ENCODE measurements at places on chromosomes 4 and X.

DNA sequence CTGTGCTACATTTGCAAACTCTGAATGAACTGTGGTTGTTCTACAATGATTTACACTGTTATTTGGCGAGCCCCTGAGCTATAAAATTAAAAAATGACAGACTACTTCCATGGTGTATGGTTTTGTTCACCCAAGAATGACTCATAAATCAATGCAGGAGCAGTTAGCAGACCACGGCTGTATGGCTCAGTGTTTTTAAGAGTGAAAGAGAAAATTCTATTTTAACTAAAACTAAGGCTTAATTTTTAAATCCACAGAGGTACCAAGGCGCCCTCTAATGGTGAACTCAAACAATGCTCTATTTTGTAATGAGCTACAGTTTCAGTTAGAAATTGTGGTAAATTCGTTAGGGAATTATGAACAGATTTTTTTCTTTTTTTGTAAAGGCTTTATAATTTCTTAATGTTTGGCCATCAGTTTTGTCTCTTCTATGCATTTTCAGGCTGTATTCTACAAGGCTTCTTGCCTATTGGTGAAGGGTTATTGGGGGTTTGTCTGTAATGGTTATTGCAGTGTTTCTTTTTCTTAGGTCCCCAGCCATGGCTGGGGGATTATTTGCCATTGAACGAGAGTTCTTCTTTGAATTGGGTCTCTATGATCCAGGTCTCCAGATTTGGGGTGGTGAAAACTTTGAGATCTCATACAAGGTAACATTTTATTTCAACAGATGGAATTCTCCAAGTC, 32.5 kb downstream of the HMGB2 start:
- DNase-seq: no peak

GRCh38 chrX:23731951-23732350, 11.1 kb downstream of the ACOT9 start:
- no peak for DNase-seq

DNA sequence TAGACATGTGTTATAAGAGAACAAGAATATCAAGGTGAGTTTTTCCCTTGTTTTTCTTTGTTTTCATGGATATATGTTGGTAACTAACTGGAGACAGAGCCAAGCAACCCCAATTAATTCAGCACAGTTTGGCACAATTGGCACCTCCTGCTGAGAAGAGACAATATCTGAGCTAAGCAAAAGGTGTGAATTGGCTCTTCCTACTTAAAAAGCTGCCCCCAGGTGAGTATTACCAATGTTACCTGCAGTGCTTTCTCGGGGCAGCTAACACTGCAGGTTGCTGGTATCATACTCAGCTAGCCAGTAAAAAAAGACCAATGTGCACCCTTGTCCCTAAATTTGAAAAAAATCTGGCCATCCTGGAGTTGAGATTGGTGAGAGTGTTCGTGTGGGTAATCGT, 871.2 kb upstream of the TENM3 start:
- no peak for DNase-seq

DNA sequence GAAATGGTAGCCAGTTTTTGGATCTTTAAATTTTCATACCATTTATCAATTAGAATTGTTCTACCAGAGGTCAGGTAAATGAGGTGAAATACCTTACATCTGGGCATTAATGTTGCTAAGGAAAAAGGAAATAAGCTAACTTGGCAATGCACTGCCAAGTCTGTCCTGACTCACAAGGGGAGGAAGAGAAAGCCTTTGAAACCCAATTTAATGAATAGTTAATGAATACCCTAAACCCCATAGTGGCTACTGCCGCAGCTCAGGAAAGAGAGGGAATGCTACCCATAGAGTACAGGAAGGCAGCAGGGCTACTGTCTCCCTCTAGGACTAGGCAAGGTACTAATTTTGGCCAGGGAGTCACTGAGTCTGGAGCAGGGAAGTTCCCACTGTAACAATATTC, 16.8 kb upstream of the DHX15 start:
- DNase-seq: no peak

DNA sequence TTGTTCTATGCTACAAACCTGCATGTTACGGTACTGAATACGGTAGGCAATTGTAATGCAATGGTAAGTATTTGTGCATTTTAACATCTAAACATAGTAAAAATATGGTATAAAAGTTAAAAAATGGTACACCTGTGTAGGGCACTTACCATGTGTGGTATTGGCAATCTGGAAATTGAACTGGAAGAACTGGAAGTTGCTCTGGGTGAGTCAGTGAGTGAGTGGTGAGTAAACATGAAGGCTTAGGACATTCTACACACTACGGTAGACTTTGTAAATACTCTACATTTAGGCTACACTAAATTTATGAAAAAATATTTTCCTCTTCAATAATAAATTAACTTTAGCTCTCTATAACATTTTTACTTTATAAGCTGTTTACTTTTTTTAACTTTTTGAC, 78.9 kb downstream of the RRAGB start:
- no peak for DNase-seq
